CD4-positive, alpha-beta T cell treated with Interferon gamma for 1 hour (primary cell): ENCODE measurements at places on chromosomes 4 and X.

DNA sequence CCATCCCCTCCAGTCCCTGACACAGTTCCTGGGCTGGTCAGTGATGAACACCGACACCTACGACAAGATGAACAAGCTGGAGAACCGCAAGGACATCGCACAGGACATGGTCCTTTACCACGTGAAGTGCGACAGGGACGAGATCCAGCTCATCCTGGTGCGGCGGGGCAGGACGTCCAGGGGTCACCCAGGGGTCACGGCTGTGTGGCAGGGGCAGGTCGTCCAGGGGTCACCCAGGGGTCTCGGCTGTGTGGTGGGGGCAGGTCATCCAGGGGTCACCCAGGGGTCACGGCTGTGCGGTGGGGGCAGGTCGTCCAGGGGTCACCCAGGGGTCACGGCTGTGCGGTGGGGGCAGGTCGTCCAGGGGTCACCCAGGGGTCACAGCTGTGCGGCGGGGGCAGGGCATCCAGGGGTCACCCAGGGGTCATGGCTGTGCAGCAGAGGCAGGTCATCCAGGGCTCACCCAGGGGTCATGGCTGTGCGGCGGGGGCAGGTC lies 16.7 kb downstream of the ATP5ME start:
- no peak for DNase-seq

- DNase-seq = no peak
Measured at GRCh38 chr4:37825968-37826294, 555 bp upstream of the PGM2 start.

DNA sequence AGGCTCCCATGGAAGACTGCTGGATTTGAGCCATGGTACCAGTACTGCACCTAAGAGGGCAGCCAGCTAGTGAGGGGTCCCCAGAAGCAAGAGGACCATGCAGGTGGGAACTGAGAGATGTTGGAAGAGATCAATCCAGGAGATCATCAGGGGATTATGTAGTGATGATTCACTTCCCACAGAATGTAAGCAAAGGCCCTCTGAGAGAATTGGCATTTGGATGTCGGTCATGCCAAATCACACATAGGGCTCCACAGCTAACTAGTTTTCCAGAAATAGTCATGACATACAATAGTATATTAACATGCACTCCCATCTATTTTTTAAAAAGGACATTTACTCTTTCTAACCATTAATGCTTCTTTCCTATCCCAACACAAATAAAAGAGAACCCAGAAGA lies 112.5 kb downstream of the RASGEF1B start:
- DNase-seq = no peak

DNA sequence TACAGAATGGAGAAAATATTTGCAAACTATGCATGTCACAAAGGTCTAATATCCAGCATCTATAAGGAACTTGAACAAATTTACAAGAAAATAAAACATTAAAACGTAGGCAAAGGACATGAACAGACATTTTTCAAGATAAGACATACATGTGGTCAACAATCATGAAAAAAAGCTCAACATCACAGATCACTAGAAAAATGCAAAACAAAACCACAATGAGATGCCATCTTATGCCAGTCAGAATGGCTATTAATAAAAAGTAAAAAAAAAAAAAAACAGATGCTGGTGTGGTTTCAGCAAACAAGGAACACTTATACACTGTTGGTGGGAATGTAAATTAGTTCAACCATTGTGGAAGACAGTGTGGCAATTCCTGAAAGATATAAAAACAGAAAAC lies 75.8 kb upstream of the IL13RA2 start:
- DNase-seq = no peak

- no peak for DNase-seq
Measured at GRCh38 chrX:52577464-52578173, 60.8 kb upstream of the XAGE1B start.

- no peak for DNase-seq
Measured at GRCh38 chr4:53490965-53491622, 100.2 kb downstream of the LNX1 start.

- DNase-seq = no peak
Measured at GRCh38 chr4:139593091-139593564, 37.1 kb upstream of the SETD7 start.

DNA sequence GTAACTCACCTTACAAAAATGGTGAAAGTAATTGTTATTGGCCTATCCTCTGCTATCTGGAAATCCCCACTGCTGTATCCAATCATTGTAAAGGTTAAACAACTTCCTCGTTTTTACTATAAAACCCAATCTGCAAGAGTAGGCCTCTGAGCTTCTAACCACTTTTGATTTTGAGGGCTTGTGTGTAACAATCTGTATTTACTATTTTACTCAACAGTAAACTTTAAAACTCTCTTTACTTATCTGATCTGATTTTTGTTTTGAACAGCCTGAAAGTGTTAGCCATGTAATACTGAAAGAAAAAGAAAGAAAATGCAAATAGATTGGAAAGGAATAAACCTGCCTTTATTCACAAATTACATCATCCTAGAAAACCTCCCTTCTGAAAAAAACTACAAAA lies 63.1 kb downstream of the SLC10A7 start:
- DNase-seq = no peak

DNA sequence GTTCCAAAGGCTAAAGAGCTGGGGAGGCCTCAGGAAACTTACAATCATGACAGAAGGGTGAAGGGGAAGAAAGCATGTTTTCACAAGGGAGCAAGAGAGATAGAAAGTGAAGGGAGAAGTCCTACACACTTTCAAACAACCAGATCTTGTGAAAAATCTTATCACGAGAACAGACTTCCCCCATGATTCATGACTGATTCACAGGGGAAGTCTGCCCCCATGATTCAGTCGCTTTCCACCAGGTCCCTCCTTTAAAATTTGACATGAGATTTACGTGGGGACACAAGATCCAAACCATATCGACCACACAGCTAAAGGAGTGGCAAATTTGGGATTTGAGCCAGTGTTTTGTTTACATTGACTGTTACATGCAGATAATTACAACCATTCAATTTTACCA lies 971.1 kb upstream of the HS3ST1 start:
- DNase-seq = no peak

- no peak for DNase-seq
Measured at GRCh38 chr4:170388255-170388654, 298.5 kb upstream of the AADAT start.

GRCh38 chrX:66163849-66164411 lies at the start of gene HEPH:
TSS of gene HEPH (plus strand) at chrX:66164247. CDS start at chrX:66170571, 6,324 bp downstream.
- no peak for DNase-seq

DNA sequence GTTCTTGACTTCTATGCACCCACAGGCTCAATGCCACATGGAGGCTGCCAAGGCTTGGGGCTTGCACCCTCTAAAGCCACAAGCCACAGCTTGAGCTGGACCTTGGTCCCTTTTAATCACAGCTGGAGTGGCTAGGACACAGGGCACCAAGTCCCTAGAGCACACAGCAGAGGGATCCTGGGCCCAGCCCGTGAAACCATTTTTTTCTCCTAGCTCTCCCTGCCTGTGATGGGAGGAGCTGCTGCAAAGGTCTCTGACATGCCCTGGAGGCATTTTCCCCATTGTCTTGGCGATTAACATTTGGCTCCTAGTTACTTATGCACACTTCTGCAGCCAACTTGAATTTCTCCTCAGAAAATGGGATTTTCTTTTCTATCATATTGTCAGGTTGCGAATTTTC lies 410.9 kb downstream of the GRID2 start:
- no peak for DNase-seq

DNA sequence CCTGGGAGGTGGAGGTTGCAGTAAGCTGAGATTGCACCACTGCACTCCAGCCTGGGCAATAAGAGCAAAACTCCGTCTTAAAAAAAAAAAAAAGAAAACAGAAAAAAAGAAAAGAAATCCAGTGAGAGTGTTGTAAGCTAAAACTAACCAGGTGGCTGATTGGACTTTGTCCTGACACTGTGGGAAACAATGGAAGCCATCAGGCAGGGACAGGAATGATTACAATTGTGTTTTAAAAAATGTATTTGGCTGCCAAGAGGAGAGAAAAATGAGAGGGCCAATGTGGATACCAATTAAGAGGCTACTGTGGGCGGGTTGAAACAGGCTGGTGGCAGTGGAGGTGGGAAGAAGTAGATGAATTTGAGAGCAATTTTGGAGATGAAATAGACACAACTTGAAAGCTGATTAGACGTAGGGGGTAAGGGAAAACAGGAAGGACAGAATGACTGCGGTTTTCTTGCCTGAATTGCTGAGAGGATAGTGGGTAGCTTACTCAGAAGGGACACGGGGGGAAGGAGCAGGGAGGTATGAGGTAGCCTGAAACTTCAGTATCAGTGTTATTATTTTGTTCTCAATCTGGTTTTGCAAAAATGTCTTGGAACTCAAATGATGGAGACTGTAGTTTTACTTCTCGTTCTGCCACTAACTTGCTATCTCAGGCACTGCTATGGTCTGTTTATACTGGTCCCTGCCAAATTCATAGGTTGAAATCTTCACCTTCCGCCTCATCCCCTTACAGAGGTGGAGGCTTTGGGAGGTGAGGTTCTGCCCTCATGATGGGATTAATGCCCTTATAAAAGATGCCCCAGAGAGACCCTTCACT lies 45.6 kb upstream of the CHRNA9 start:
- DNase-seq = peak; percentile 24

GRCh38 chrX:78658414-78658813 lies 714 bp downstream of the RTL3 start:
- no peak for DNase-seq

DNA sequence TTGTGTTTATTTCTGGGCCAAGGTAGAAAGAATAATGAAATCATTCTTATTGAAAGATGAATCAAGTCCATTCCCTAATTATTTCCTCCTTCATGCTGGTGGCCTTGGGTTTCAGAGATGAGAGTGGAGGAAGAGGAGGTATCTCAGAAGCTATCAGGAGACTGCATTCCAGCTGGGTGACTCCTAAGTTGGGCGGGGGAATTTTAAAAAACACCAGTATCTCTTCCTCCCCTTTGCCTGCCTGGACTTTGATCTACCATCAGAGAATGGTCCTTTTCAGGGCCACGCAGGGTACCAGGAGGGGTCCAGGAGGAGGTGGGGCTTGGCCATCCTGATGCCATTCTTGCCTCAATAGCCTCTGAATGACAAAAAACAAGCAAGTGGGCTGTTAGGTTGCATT lies 104.4 kb downstream of the ASMT start:
- DNase-seq = no peak

- DNase-seq = no peak
Measured at GRCh38 chr4:104616401-104616820, 121.7 kb upstream of the CXXC4 start.

- no peak for DNase-seq
Measured at GRCh38 chrX:154732421-154733065, 18.3 kb downstream of the GAB3 start.

- DNase-seq = no peak
Measured at GRCh38 chr4:129218897-129219296, 122.9 kb downstream of the C4orf33 start.

DNA sequence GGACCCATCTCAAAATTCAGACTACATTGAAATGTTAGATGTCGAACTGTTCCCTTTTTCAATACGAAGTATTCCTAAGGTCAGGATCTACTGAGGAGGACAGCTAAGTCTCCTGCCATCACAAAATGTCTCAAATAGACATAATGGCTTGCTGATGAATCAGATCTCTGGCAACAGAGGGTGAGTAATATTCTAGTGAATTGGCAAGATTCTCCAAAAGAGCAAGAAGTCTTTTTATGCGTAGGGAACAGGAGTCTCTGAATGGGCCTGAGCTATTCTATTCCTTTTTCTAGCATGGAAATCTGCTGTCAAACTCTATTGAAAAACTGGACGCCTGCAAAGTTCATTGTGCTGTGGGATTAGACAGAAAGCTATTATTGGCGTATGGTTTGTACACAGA lies 145.4 kb downstream of the FNIP2 start:
- DNase-seq = no peak

GRCh38 chr4:163941221-163941905 lies 446.9 kb downstream of the TMA16 start:
- no peak for DNase-seq

DNA sequence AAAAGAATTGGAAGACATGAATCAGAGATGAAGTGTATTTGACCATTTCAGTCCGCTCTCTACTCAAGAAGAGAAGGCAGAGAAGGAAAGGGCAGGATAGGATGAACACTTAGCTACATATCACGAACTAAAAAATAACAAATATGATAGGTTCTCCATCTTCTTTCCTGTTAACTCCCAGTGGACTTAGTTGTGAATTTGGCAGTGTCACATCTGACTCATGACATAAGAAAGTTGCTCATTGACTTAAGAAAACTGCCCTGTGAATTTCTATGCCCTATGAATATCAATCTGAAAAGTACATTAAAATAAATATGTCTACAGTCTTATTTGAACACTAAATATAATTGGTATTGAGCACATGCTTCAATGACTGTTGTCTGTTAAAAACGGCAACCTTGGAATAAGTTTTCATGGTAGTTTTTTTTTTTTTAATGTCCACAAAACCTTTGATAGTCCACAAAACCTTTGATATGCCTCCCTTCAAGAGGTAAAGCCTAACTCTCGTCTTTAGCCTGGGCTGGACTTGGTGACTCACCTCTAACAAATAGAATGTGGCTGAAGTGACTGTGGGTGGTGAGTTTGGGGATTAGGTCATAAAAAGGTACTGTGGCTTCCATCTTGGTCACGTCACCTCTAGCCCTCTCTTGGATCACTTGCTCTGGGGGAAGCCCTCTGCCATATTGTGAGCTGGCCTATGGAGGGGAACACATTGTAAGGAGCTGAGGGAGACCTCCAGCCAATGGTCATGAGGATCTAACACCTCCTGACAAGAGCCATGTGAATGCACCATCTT lies 184.7 kb upstream of the S100G start:
- no peak for DNase-seq

- no peak for DNase-seq
Measured at GRCh38 chr4:110510955-110511544, 35.1 kb downstream of the ENPEP start.

DNA sequence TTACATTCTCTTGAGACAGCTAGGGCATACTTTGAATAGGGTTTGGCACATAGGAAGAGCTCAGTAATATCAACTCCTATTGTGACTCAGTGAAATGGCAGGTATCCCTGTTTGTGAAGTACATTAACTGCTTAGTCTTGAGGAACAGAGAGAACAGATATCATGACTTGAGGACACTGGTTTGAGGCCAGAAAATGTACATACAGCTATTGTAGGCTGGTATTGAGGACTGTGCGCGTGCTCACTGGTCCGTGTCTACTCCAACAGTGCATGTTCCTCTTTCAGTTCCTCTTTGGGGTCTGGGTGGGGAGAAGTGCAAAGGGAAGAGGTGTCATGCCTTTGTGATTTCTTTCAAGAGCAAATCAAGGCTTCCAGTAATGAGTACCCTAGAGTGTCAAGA lies 34.6 kb upstream of the TBC1D9 start:
- DNase-seq = peak; percentile 75

GRCh38 chrX:53656845-53657244 lies 29.7 kb downstream of the HUWE1 start:
- DNase-seq = no peak

GRCh38 chr4:142719854-142720541 lies 126.1 kb downstream of the INPP4B start:
- no peak for DNase-seq

- DNase-seq = no peak
Measured at GRCh38 chr4:140158365-140159030, 4.5 kb upstream of the MAML3 start.

GRCh38 chrX:153768311-153769157 lies 4.5 kb downstream of the PLXNB3 start:
- no peak for DNase-seq
